Pancreas (tissue), 10 donors: ENCODE measurements at places on chromosomes 12 and 14. TPM values are rescaled to one million over a fixed set of nuclear protein-coding genes. Genes with fewer than 3 reads are reported as not detected.

Gene ETFBKMT
- 3.3 TPM for total RNA-seq

Gene DPPA3
- total RNA-seq, result not detected

Gene CD163L1
- total RNA-seq, result 1.2 TPM

- no peak overlapping the region for H3K4me3 ChIP-seq
- H3K4me1 ChIP-seq, result peaks cover 4% of the 10 kb centered on the region
- DNase-seq, result no peak
- no peaks in the 10 kb centered on the region for H3K27me3 ChIP-seq
Measured at GRCh38 chr12:71639341-71639760, 24.3 kb downstream of the ZFC3H1 start.

- peak overlapping the region; percentile 80 for H3K27ac ChIP-seq
- peak overlapping the region; percentile 84 for H3K4me3 ChIP-seq
- H3K4me1 ChIP-seq, result peaks cover under 1% of the 10 kb centered on the region
- H3K36me3 ChIP-seq, result no peaks in the 10 kb centered on the region
- no peaks in the 10 kb centered on the region for H3K27me3 ChIP-seq
- peak; percentile 44 for DNase-seq
Measured at GRCh38 chr14:55580470-55581341, 699 bp downstream of the KTN1 start.

GRCh38 chr12:123151457-123152454, 866 bp upstream of the PITPNM2 start:
- H3K36me3 ChIP-seq, result no peaks in the 10 kb centered on the region
- DNase-seq, result no peak
- peak overlapping the region; percentile 64 for H3K27ac ChIP-seq
- no peaks in the 10 kb centered on the region for H3K4me1 ChIP-seq
- no peaks in the 10 kb centered on the region for H3K27me3 ChIP-seq

- no peaks in the 10 kb centered on the region for H3K27me3 ChIP-seq
- H3K4me1 ChIP-seq, result no peaks in the 10 kb centered on the region
- no peak for DNase-seq
Measured at GRCh38 chr12:24911271-24911791, 37.6 kb downstream of the BCAT1 start.

DNA sequence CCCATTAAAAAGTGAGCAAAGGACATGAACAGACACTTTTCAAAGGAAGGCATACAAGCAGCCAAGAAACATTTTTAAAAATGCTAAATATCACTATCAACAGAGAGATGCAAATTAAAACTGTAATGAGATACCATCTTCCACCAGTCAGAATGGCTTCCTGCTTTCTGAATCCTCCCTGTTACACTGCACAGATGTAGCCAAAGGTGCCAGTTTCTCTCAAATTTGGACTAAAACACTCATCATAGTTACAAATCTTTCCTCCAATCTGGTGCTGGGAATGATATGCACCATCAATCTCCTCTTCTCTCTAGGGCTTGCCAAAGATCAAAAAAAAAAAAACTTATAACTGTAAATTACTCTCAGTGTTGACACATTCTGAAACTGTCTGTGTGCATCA, 311.8 kb upstream of the CLEC14A start:
- H3K27ac ChIP-seq, result no peak overlapping the region
- no peaks in the 10 kb centered on the region for H3K36me3 ChIP-seq
- no peak for DNase-seq

DNA sequence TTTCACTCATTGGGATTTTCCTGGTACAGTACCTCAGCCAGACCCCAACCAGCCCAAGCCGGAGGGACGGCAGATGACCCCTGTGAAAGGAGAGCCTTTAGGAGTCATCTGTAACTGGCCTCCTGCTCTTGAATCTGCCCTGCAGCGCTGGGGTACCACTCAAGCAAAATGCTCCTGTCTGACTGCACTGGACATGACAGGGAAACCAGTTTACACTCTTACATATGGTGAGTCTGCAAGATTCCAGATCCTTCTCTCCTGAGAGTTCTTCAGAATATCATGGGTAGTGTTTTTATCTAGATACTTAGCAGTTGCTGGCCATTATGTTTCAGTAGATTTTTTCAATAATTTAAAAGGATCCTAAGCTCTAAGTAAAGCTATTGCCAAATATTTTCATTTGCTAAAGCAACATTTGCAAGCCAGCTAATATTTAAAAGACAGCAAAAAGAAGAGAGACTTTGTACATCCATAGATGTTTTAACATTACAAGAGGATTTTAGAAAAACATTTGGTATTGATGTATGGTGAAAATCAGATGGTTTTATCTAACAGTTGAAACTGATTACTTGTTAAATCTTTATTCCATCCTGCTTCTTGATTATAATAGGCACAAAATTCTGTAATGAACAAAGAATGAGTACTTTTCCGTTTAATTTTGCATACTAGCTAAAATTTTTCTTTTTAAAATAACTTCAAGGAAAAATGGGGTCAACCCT, 85.1 kb upstream of the ATF1 start:
- H3K27ac ChIP-seq, result no peak overlapping the region
- H3K36me3 ChIP-seq, result peaks cover 24% of the 10 kb centered on the region
- H3K4me1 ChIP-seq, result no peaks in the 10 kb centered on the region
- DNase-seq, result no peak
